Cortex of kidney (tissue), 1 donor: ENCODE measurements at places on chromosomes 7 and 10.

DNA sequence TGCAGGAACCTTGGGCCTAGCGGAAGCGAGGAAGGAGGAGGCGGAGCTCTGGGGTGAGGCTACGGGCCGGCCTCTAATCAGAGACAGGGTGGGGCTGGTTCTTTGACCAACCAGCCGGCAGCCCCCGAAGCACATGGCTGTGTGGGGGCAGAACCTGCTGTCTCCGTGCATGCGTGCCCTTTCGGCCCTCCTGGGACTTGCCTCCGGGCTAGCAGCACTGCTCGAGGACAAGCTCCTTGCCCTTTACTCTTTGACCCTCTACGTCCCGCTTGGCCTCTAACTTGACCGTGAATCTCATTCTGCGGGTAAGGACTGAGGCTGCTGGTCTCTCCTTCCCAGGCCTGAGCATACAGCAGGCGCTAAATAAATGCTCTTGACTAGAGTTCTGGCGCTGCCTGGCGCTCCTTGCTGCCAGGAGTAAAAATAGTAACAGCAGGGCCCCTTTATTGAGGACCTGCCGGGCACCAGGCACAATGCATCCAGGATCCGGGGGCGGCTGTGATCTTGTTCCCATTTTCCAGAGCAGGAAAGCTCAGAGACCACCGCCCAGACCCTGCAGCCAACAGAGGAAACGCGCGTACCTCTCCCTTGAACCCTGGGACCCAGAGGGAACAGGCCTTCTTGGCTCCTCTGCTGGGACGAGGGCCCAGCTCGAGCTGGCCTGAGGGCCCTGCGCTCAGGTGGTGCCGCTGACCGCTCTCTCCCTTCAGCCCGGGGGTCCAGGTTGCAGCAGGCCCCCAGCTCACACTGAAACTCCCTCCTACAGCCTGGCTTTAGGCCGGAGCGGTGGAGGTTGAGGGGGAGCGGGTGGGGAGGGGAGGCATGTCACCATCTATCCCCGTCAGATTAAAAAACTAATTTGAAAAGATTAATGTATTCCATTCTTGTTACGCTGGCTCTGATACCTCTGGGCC lies 2.7 kb upstream of the COMTD1 start:
- DNase-seq: no peak

- DNase-seq: no peak
These were observed 5.3 kb upstream of the GIMAP5 start for GRCh38 chr7:150731916-150732315.

- no peak for DNase-seq
These were observed at the start of gene TMEM72 for GRCh38 chr10:44911081-44911540. TSS of gene TMEM72 (plus strand) at chr10:44911337. CDS start at chr10:44911513, 176 bp downstream.

DNA sequence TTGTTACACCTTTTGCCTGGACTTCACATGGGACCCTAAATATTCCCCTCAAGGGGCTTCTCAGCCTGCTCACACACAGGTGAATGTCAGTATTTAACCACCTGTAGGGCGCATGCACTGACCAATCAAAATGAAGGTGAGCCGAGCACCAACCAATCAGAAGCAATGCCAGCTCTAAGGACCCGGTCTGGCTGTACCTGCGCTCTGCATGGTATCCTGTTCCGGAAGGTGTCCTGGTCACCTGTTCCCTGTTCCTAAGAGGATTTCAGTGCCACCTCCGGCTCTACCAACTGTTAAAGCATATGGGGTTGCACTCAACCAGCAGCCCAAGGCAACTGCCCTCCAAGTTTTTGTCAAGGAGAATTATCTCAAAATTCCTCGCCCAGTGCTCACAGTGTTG lies 18.4 kb upstream of the CALN1 start:
- no peak for DNase-seq

- DNase-seq: no peak
These were observed 135.5 kb downstream of the C1GALT1 start for GRCh38 chr7:7317850-7318249.

- no peak for DNase-seq
These were observed 123.1 kb downstream of the DIP2C start for GRCh38 chr10:566241-566885.

DNA sequence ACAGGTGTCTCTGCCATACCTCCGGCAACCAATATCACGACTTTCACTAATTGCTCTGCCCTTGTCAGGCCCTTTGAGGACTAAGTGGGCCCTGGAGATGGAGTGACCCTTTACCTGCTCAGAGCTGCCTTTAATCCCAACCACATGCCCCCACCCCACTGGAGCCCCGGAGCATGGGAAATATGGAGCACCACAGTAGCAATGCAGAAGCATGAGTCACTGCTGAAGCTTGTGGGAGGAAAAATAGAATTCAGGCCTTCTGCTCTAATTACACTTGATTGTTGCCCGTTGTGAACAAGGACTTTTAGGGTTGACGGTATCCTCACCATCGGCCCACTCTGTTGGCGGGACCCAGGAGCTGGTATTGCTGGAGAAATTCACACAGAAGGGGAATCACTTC lies 52.5 kb upstream of the FRMD4A start:
- no peak for DNase-seq

DNA sequence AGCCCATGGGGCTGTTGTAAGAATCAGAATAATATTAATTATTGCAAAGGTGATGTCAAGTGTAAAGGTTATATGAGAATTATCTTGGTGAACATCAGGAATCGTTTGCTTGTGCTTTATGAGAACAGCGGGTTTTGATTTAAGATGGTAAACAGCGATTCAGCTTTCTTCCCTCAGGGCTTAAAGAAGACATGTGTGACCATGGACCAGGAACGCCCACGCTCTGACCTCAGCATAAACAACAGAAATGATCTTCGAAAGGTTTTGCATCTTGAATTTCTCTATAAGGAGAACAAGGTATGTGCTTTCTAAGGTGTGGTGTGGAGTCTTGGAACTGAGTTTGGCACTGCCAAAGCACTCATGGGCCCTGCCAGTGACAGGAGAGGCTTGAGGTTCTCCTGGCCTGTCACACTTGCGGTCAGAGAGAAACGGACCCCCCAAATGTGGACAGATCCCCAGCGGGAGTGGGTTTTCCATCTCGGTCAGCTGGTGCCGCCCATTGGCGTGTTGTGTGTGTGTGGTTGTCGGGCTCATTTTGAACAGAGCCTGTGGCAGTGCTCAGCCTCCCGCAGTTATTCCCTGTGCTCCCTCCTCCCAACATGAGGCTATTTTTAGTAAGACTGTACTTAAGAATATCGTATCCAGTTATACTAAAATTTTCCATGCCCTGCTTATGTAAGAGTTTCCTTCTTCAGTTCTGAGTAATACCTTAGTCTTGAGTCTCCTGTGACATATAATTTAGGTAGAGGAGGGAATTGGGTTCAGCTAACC lies 7.2 kb downstream of the MINDY4 start:
- DNase-seq: no peak

GRCh38 chr7:18505870-18506460 lies 10.4 kb downstream of the HDAC9 start:
- no peak for DNase-seq

GRCh38 chr10:75851580-75852345 lies 420.3 kb downstream of the LRMDA start:
- no peak for DNase-seq

DNA sequence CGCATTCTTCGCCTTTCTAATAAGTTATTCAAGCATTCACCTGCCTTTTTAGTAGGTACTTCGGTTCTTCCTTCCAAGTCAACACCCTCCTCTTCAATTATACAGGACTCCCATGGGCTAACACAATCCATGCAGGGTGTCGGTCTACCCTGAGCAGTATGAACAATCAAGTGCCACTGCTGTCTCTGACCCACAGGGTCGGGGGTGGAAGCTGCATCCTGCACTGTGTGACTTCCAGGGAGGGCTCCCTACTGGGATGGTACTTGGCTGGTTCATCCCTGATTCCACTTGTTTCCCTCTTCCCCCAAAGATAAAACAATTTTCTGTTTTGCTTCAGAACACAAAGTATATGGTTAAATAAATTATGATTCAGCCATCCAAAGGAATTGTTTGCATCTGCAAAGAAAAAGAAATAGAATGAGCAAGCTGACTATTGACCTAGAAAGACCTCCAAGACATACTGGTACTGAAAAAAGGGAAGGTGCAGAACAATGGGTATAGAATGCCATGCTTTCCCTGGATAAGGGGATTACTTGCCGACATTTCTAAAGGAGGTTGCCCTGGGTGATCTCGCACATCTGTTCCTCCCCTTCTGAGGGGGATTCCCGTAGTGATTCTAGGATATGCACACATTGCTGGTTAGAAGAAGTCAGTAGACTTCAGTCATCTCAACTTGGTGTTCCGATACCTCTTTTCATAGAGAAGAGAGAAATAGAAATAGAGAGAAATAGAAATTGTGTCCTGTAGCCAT lies 89.1 kb upstream of the AGR3 start:
- DNase-seq: no peak

DNA sequence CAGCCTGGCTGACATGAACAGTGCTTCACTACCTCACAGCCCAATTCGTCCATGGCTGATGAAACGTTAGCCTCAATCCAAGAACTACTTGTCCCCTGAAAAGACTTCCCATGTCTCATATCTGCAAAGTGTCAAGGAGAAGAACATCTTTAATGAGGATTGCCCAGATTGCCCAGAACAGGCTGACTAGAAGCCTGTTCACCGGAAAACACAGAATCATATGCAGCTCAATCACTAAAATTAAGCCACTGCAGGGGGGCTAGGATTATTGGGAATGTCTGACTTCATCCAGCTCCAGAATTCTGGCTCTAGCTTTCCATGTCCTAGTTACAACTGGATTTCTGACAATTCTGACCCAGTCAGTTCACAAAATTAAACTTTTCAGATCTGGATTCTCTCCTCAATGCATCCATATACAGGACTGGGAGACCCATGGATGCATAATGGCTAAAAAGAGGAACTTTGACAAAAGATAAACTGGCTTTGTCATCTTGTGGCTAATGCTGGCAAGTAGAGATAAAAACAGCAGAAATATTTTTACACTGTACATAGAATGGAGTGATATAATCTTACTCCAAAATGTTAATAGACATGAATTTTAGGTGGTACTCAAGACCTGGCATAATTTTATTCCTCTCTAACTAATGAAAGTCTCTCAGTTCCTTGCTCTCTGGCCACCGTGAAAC lies 467.0 kb upstream of the POT1 start:
- DNase-seq: no peak

- DNase-seq: no peak
These were observed 2.4 kb downstream of the RBM20 start for GRCh38 chr10:110646417-110647135.

GRCh38 chr7:143176128-143176527 lies 7.1 kb upstream of the TAS2R39 start:
- no peak for DNase-seq

- DNase-seq: no peak
These were observed 479.6 kb downstream of the GPAM start for GRCh38 chr10:111703986-111704385.

DNA sequence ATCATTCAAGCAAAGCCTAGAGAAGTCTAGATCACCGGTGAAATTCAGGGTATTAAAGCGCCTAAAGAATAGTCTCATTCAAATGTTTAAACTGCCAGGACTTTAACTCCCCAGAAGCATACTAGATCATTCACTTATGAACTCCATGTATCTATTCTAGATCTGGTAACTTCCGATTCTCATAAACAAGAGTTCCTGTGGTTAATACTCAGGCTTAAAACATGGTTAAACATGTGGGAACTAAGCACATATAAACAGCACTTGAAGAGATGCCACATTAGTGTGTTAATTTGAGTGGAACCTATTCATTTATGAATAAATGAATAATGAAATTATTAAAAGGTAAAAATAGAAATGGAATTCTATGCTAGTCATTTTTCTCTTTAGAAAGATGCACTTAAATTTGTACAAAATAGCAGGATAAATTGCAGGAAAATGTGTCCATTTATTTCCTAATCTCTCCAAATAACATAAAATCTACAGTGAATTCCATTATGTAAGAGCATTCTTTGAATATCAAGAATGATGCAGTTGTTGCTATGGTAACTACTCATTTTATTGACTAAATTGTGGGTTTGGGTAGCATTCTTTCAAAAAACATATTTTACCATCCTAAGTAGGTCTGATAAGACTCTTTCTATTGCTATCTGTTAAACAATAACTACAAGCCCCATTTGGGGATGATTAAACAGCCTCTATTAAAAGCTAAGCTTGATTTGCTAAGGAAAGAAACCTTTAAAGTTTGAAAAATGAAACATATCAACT lies 147.6 kb upstream of the TMEM168 start:
- no peak for DNase-seq

DNA sequence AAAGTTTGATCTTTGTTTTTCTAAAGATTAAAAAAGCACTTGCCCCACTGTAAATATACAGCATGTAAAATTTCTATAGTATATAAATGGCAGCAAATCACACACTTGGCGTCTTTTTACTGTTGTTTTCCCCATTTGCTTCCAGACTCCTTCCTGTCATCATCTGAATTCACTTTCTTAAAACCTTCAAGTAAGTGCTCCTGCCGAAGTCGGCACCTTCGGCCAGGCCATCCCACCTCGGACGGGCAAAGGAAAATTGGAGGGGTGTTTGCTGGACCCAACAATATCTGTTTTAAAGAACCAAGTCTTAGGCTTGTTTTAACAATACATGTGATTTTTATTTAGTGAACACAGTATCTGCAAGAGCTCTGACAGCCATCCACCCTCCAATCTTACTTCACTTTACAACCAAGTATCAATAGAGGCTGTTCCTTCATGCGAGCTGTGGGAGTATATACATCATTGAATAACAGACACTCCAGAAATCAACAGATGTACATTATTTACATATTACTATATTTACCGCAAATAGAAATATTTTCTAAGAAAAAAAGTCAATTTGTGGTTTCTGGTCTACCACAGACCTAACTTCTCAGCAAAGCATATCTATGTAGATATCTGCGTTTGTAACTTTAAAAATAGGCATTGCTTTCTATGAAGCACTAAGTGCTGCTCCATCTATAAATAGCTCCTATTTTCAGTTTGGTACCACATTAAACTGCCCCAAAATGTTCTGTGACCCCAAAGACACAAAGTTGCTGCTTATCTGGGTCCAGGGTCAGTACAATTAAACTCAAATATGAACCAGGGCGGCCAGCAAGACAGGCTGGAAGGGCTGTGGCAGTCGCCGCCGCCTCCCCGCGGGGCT lies 110.7 kb downstream of the CYTH3 start:
- no peak for DNase-seq

- no peak for DNase-seq
These were observed 147.8 kb downstream of the ARHGAP22 start for GRCh38 chr10:48456808-48457761.

GRCh38 chr7:90668992-90669391 lies 72.9 kb downstream of the CDK14 start:
- no peak for DNase-seq

GRCh38 chr7:116598278-116598677 lies 73.4 kb downstream of the CAV1 start:
- no peak for DNase-seq
